ENCODE measurements at places on chromosomes 16 and 17. TPM values are rescaled to one million over a fixed set of nuclear protein-coding genes. Genes with fewer than 3 reads are reported as not detected.

Gene KRT15
- 5.6 TPM for total RNA-seq

Gene IKZF3
- 5.8 TPM for total RNA-seq

Gene P2RX1
- total RNA-seq: 2.8 TPM

Gene CDK3
- 11.9 TPM for total RNA-seq

Gene GDPD3
- total RNA-seq: 11.2 TPM

Gene CLDN6
- 1.1 TPM for total RNA-seq

Gene CRHR1
- not detected for total RNA-seq

DNA sequence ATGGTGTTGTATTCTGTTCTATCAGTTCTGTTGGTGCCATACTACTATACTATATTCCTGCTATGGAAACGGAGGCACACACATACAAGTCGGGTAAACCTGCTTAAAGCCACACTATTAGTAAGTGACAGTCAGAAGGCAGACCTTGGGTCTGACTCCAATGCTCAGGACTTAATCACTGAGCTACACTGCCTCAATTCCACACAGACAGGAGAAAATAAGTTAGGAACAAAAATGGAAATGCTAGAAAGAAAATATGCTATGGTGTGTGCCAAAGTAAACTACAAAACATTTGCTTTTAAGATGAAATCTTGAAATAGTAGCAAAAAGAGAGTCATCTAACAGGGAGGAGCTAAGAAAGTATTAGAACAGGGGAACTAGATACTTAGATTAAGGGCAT is 48.1 kb downstream of the MYO1D start:
- DNase-seq: no peak

DNA sequence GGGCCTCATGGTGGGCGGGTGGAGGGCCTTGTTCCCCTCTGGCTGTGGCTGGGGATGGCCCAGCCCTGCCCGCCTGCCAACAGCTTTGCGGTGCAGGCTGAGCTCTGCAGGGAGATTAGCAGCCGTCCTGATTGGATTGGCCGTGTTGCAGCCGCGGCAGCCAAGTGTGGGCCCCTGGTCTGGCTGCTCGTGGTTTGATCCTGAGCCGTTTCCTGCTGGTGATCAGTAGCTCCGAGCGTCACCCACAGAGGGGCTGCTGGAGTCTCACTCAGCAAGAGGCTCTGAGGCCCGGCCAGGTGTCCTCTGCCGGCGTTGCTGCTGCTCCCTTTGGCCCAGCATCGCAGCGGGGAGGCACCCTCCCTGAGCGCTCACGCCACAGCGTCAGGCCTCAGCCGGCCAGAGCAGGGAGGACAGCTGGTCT is 32.5 kb downstream of the BAIAP2 start:
- DNase-seq: no peak

DNA sequence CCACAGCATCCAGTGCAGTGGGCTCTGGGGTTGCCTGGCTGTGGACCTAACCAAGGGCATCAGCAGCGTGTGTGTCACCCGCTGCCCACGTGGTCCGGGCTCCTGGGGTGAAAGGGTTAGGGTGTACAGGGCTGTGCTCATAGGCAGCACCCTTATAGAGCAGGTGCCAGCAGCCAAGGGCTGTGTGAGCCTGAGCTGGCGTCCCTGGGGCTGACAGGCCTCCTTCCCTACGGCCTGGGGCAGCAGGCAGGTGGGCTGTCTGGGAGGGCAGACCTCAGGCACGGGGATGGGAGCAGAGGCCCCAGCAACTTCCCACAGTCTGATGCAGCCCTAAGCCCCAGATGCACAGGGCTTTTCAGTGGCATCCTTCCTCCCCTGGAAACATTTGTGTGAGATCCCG is 13.9 kb downstream of the CD300A start:
- DNase-seq: no peak

GRCh38 chr17:71184716-71185115 is 936.1 kb upstream of the SOX9 start:
- no peak for DNase-seq

DNA sequence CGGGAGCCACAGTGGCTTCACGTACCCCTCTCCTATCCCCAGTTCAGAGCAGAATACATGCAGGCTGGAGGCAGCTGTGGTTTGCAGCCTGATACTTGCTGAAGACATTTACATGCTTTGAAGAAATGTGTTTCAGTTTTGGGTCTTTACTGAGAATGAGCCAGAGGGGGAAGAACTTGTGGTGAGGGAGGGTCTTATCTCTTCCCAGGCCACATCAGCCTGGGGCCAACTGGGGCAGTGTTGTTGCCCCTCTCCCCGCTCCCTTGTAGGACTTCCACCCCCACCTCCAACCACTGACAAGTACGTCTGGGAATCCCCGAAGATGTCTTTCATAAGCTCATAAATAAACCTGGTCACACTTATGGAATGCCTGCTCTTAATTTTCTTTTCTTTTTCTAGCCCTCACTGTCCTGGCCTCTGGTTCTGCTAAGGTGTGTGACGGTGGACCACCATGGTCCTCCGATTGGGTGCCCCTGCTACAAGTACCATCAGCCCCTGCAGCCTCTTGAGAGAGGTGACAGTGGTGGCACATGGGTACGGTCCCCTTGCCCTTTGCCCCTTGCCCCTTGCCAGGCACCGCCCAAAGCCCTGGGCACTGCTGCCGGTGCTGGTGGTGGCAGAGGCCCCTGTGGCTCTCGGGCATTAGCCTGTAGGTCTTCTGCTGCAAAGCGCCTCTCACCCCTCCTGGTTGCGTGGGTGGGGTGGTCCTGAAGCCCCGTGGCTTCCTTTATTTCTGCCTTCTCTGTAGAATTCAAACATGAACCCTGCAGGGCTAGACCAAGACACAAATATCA is 144.8 kb upstream of the RPH3AL start:
- DNase-seq: no peak

DNA sequence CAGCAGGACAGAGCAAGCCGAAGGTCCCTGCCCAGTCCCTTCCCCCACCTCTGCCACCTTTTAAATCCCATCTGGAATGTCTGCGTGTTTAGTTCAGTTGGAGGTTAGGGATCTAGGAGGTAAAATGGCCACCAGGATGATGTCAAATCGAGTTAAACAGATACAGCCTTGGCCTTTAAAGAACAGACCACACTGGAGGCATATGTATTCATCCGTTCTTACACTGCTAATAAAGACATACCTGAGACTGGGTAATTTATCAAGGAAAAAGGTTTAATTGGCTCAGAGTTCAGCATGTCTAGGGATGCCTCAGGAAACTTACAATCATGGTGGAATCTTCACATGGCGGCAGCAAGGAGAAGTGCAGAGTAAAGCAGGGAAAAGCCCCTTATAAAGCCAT is 167.8 kb upstream of the CACNG5 start:
- no peak for DNase-seq

- peak; percentile 39 for DNase-seq
These were observed 3.6 kb downstream of the COG1 start for GRCh38 chr17:73196500-73196899.

DNA sequence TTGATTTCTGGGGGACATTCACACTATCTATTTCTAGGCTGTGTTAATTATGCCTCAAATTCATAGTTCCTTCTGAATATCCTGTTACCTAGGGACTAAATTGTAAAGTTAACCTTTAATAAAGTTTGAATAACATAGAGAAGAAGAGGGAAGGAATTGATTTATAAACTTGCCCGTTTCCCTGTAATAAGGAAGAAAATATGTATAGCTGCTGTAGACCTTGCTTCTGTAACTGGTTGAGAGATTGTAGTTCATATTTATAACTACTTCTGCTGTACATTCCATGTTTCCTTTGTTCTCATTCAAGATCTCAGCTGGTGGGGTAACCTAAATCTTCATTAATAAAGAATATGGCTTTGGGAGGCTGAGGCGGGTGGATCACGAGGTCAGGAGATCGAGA is 19.2 kb downstream of the NF1 start:
- no peak for DNase-seq

DNA sequence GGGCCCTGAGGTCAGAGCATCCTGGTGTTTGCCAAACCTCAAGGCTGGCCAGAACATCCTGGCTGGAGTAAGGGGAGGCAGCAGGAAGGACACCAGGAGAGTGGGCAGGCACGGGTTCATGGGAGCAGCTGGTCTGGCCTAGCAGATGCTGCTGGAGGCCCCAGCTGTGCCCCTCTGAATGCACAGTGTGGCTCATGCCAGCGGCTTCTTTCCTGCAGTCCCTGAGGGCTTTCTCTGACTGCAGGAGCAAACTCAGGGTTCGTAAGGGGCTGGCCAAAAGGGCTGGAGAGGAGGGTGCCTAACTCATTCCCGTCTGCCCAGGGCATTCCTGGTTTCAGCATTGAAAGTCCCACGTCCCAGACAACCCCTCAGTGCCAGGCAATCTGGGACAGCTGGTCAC is 78.7 kb downstream of the ZDHHC7 start:
- DNase-seq: no peak

Data from mucosa of gallbladder (tissue), 1 donor.